CD4-positive, alpha-beta memory T cell (primary cell): ENCODE measurements at places on chromosomes 6 and 20. TPM values are rescaled to one million over a fixed set of nuclear protein-coding genes. Genes with fewer than 3 reads are reported as not detected.
A peak's percentile ranks its signal among the peaks of the same experiment; 100 is the strongest.

The FAM217A gene
- not detected for total RNA-seq

DNA sequence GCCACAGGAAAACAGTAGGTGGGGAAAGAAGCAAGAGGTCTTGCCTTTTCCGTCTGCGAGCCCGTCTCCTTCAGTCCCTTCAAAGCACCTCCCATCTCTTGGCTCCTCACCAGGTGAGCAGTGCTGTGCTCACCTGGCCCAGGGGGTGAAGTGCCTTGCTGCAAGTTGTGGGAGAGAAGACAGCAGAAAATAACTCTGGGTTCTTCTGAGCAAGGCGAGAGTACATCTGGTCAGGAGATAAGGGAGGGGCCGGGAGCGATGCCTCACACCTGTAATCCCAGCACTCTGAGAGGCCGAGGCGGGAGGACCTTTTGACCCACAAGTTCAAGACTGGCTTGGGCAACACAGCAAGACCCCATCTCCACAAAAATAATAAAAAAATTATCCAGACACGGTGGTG, 35.6 kb upstream of the TGM3 start:
- H3K36me3 ChIP-seq = no peaks in the 10 kb centered on the region
- no peak overlapping the region for H3K4me3 ChIP-seq
- H3K27ac ChIP-seq = no peak overlapping the region

GRCh38 chr6:95649451-95649850, 72.1 kb downstream of the MANEA start:
- no peaks in the 10 kb centered on the region for H3K36me3 ChIP-seq
- DNase-seq = no peak
- no peak overlapping the region for H3K4me3 ChIP-seq
- no peak overlapping the region for H3K27ac ChIP-seq

The AGPAT1 gene
- 32.2 TPM for total RNA-seq

The HACE1 gene
- 16.0 TPM for total RNA-seq

- no peak for DNase-seq
- H3K4me3 ChIP-seq = no peak overlapping the region
- no peaks in the 10 kb centered on the region for H3K27me3 ChIP-seq
- no peaks in the 10 kb centered on the region for H3K36me3 ChIP-seq
- no peaks in the 10 kb centered on the region for H3K4me1 ChIP-seq
Measured at GRCh38 chr6:114471450-114471849, 128.6 kb upstream of the HS3ST5 start.

The C20orf144 gene
- 0.61 TPM for total RNA-seq

The PHACTR3 gene
- total RNA-seq = not detected

The PKIB gene
- 0.89 TPM for total RNA-seq

The SIGLEC1 gene
- 0.30 TPM for total RNA-seq

The C20orf202 gene
- total RNA-seq = not detected

The FUT9 gene
- total RNA-seq = not detected

GRCh38 chr6:46821458-46821881, 28.3 kb downstream of the MEP1A start:
- no peaks in the 10 kb centered on the region for H3K36me3 ChIP-seq
- H3K27me3 ChIP-seq = no peaks in the 10 kb centered on the region
- H3K27ac ChIP-seq = no peak overlapping the region
- no peak overlapping the region for H3K4me3 ChIP-seq
- H3K4me1 ChIP-seq = no peaks in the 10 kb centered on the region
- no peak for DNase-seq

GRCh38 chr20:45355209-45356084, 7.2 kb upstream of the SDC4 start:
- H3K27me3 ChIP-seq = no peaks in the 10 kb centered on the region
- H3K36me3 ChIP-seq = no peaks in the 10 kb centered on the region
- H3K27ac ChIP-seq = peak overlapping the region; percentile 27
- DNase-seq = no peak

- no peak overlapping the region for H3K27ac ChIP-seq
- H3K4me1 ChIP-seq = no peaks in the 10 kb centered on the region
- no peaks in the 10 kb centered on the region for H3K36me3 ChIP-seq
- no peak for DNase-seq
Measured at GRCh38 chr6:68040312-68040778, 594.7 kb upstream of the ADGRB3 start.

DNA sequence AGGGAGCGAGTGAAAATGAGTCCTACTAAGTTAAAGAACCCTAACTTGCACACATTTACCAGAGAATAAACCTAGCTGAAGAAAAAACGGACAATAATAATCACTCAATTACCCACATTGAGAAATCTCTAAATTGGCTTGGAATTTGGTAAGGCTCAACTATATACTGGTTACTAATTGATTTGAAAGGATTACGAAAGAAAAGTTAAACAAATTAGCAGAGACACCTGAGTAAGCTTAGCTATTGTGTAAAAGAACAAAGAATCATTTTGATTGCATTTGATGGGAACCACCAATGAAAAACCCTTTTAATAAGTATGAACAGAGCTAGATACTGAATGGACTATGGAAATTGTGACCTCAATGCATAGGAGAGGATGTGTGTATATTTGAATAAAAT, 118.6 kb upstream of the ADGRF1 start:
- H3K36me3 ChIP-seq = no peaks in the 10 kb centered on the region
- no peaks in the 10 kb centered on the region for H3K27me3 ChIP-seq
- no peak for DNase-seq
- H3K27ac ChIP-seq = no peak overlapping the region
- H3K4me3 ChIP-seq = no peak overlapping the region

GRCh38 chr20:5442101-5442500, 125.3 kb upstream of the PROKR2 start:
- H3K36me3 ChIP-seq = no peaks in the 10 kb centered on the region
- DNase-seq = no peak
- H3K4me3 ChIP-seq = no peak overlapping the region
- no peaks in the 10 kb centered on the region for H3K27me3 ChIP-seq

GRCh38 chr6:139449611-139450000, 75.2 kb upstream of the CITED2 start:
- no peak overlapping the region for H3K4me3 ChIP-seq
- no peak for DNase-seq
- H3K4me1 ChIP-seq = no peaks in the 10 kb centered on the region
- no peaks in the 10 kb centered on the region for H3K36me3 ChIP-seq
- no peak overlapping the region for H3K27ac ChIP-seq
- H3K27me3 ChIP-seq = no peaks in the 10 kb centered on the region

The SMLR1 gene
- total RNA-seq = not detected

The CTAGE9 gene
- total RNA-seq = not detected

DNA sequence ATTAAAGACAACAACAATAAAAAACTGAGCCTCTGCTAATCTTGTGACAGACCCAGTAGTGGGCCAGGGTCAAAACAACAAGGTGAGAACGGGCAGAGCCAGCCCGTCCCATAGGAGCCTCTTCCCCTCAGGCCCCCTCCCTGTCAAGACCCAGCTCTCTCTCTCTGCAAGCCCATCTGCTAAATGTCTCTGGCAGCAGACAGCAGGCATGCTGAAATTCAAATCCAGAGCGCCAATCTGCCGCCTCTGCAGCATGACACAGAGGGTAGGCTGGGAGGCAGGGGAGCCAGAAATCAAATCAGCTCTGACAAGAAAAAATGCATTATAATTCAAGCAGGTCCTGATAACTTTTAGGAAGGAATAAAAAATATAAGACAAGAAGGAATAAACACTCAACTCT, 26.3 kb downstream of the METTL24 start:
- no peak overlapping the region for H3K27ac ChIP-seq
- no peak overlapping the region for H3K4me3 ChIP-seq
- no peaks in the 10 kb centered on the region for H3K4me1 ChIP-seq
- no peak for DNase-seq
- H3K27me3 ChIP-seq = no peaks in the 10 kb centered on the region

The BPIFB2 gene
- total RNA-seq = not detected

DNA sequence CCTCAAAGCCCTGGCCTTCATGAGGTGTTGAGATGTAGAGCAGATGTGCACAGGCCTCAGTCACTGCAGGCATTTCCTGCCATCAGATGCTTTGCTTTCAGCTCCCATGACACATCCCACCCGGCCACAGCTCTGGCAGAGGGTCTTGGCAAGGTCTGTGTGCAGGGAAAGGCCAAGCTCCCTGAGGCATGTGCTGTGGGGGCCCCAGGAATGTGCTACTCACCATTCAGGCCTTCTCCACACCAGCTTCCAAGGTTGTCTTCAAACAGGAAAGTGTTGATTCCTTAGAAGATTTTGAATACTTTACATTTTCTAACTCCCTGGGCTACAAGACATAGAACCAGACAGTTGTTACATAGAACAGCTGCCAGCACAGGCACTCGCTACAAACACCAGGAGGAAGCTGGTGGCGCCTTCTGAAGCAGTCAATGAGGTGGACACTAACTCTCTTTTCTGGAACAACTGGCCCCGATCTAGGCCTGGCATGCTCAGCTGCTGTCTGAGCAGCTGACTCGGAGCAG, 27.8 kb downstream of the CASS4 start:
- H3K4me1 ChIP-seq = peaks cover 53% of the 10 kb centered on the region
- H3K4me3 ChIP-seq = no peak overlapping the region
- DNase-seq = no peak
- peaks cover 5% of the 10 kb centered on the region for H3K36me3 ChIP-seq
- peak overlapping the region; percentile 5 for H3K27ac ChIP-seq
